ENCODE measurements at places on chromosomes 16 and 17.

- DNase-seq, result no peak
Observed at GRCh38 chr17:65061646-65062045, 5.1 kb upstream of the GNA13 start.

DNA sequence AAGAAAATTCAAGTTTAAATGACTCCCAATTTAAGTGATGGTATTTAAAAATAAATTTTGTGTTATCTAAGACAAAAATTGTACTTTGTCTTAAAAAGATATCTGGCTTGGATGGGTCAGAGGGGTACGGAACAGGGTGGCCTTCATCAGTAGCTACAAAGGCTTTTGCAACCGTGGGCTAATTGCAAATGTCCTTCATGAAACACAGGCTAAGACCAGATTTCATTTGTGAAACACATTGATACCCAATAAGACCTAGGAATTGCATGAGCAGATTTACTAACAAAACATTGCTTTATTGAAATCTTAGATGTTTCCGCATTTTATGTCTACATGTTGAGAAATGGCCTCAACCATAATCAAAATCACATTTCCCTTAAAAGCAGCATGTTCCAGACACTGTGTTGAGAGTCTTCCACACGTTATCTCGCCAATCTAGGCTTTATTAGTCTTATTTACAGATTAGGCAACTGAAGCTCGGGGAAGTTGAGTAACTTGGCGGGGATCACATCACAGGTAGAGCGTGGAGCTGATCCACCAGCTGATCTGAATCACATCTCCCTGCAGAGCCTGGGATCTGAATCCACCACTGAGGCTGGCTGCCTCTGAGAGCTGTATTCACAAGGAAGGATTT lies 21.8 kb downstream of the FBXO39 start:
- no peak for DNase-seq

DNA sequence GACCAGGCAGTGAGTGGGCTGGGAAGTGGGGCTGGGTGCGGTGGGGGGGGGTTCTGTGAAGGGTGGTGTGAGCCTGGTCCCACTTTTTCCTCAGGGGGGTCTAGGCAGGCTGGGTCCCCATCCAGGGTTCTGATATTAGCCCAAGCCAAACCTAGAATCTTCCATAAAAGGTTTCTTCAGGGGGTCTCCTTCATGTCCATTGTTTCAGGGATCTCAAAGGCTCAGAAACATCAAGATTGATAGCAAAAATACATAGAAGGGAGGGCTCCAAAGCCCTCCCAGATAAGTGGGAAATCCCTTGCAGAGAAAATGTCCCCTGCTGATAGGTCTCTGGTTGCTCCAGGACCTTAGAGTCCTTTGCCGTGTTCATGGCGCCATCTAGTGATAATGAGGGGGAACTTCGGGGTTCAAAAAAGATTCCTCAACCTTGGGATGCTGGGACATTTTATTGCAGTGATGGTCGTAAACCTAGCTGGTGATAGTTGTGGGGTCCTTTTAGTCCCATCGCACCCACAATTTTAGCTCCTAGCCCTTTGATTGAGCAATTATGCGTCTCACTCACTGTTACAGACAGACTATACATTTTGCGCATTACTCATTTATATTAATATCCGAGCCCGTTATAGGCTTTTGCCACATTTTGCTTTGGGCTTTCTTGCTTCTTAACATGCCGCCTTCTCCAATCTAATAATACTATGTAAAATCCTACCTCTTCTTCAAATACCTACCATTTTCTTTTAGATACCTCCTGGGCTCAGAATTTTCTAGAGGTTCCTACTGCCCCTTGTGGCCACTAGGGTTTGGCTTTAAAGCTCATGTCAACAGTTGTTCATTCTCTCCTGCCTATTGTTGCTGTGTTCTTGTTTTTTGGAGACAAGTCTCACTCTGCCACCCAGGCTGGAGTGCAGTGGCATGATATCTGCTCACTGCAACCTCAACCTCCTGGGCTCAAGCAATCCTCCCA lies 35.1 kb downstream of the IGF2BP1 start:
- no peak for DNase-seq

DNA sequence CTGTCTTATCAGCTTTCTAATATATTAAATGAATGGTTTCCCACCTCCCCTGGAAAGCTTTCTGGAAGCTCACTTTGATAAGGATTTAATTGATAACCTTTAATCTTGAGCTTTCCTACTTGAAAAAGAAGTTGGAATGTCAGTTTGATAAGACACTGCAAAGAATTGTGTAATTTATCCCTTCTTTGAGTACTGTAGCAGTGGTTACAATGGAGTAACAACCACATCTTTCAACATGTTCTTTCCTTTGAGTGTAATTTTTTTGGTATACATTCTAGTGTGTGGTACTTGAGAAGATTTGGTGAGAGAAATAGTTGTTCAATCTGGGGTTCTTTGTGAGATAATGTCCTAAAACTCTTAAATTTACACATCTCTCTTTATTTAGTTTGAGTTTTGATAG lies 43.4 kb downstream of the CPD start:
- DNase-seq, result no peak

DNA sequence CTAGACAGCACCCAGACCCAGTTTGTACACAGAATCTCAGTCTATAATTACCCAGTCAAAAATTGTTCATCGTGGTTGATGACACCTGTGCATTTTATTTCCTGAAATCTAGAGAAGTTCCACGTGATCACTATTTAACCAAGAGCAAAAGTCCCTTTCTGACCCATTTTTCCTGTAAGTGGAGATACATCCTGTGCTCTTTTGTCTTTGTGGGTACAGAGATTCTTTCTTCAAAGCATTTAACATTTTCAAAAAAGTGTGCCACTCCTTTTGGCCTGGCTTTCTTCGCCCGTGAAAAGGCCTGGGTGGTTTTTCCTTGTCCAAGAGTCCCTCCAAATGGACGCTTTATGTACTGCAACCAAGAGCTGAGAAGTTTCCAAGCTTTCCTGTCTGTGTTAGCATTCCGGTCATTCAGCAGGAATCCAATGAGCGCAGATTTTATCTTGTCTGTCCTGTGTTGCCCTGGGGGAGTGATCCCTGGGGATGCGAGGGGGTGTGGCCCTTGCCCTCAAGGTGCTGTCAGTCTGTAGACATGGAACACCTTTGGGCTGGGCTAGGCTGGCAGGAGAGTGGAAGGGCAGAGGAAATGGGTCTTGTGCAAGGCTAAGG lies 161.1 kb upstream of the CACNG5 start:
- DNase-seq, result no peak

DNA sequence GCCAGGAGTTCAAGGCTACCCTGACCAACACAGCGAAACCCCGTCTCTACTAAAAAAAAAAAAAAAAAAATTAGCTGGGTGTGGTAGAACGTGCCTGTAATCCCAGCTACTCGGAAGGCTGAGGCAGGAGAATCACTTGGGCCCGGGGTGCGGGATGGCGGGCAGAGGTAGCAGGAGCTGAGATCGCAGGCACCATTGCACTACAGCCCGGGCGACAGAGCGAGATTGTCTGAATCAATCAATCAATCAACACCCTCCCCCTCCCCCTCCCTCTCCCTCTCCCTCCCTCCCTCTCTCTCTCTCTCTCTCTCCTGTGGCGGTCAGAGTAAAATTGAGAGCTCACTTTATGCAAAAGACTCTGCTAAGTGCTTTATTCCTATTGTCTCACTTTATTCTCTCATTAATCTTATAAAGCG lies 1.2 kb downstream of the HSDL1 start:
- no peak for DNase-seq

GRCh38 chr17:65104973-65105372 lies 32.2 kb upstream of the RGS9 start:
- DNase-seq, result no peak

DNA sequence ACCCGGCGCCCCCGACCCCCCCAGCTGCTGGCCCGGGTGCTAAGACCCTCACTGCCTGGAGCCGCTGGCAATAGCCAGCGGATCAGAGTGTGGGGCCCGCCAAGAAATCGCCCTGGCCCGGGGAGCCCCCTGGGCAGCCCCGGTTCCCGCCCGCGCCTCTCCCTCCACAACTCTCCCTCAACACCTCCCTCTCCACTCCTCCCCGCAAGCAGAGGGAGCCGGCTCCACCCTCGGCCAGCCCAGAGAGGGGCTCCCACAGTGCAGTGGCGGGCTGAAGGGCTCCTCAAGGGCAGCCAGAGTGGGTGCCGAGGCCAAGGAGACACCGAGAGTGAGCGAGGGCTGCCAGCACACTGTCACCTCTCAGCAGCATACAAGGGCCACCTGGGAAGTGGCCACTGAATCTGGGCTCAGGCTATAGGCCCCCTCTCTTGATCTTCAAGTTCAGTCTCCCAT lies 385.5 kb downstream of the SEC14L1 start:
- DNase-seq, result no peak

DNA sequence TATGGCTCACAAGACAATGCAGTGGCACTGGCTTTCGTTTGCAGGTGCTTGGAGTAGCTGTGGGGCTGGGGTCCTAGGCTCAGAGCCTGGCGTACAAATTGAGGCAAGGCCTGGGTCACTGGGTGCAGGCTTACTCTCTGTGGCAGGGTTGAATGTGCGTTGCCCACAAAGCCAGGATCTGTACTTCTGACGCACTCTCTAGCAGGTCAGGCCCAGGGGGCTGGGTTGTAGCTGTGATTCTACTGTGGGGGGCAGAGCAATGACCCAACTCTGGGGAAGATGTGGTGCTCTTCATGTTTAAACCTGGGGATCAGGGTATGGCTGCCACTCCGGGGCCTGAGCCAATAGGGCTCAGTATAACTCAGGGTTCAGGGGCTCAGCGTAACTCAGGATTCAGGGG lies 6.4 kb upstream of the PRSS21 start:
- no peak for DNase-seq

- no peak for DNase-seq
Observed at GRCh38 chr16:66608241-66609138, 4.0 kb downstream of the CMTM3 start.

DNA sequence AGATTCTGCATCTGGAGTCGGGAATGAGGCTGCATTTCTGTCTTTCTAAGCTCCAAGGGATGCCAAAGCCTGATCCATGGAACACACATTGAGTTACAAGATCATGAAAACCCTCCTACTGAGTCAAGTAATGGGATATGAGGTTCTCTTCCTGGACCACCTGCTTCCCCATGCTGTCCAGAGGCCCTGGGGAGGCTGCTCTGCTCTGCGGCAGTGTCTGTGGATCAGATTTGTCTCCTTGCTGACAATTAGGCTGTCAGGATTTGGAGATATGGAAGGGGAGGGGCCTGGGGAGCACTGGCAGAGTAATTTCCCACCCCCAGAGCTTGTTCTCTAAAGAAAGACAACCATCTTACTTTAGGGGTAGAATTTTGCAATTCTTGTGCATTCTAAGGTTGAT lies 33.0 kb downstream of the C16orf95 start:
- no peak for DNase-seq

GRCh38 chr16:85428899-85429775 lies 184.0 kb upstream of the GSE1 start:
- DNase-seq, result no peak

GRCh38 chr16:85002099-85002541 lies 9.2 kb downstream of the ZDHHC7 start:
- DNase-seq, result no peak

- no peak for DNase-seq
Observed at GRCh38 chr17:45050481-45051059, 862 bp downstream of the DCAKD start.

- DNase-seq, result no peak
Observed at GRCh38 chr17:35236821-35237220, 6.1 kb upstream of the SLFN5 start.

- no peak for DNase-seq
Observed at GRCh38 chr16:27217256-27217655, 13.9 kb downstream of the KDM8 start.

DNA sequence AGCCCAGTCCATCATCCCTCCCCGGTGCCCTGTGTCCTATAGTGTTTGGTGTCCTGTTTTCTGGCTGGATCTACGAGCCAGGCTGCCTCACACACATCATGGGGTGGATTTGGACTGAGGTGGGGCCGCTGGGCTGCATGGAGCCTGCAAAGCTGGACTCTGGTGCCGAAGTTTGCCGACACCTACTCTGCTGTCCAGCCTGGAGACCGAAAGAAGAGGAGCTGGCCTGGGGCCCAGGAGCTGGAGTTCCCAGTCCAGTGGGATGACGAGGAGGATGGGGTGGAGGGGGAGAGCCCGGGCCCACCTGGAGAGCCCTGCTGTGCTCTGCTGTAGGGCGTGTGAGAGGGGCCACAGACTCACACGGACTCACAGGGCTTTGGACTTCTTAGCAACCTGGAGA lies 40.3 kb upstream of the ENPP7 start:
- no peak for DNase-seq

- DNase-seq, result no peak
Observed at GRCh38 chr17:40916366-40916765, 21.1 kb downstream of the KRT23 start.

- no peak for DNase-seq
Observed at GRCh38 chr16:82111944-82112343, 58.1 kb downstream of the MPHOSPH6 start.

Data from cortex of kidney (tissue), 1 donor.